ENCODE measurements at places on chromosomes 16 and 17. TPM values are rescaled to one million over a fixed set of nuclear protein-coding genes. Genes with fewer than 3 reads are reported as not detected.

DNA sequence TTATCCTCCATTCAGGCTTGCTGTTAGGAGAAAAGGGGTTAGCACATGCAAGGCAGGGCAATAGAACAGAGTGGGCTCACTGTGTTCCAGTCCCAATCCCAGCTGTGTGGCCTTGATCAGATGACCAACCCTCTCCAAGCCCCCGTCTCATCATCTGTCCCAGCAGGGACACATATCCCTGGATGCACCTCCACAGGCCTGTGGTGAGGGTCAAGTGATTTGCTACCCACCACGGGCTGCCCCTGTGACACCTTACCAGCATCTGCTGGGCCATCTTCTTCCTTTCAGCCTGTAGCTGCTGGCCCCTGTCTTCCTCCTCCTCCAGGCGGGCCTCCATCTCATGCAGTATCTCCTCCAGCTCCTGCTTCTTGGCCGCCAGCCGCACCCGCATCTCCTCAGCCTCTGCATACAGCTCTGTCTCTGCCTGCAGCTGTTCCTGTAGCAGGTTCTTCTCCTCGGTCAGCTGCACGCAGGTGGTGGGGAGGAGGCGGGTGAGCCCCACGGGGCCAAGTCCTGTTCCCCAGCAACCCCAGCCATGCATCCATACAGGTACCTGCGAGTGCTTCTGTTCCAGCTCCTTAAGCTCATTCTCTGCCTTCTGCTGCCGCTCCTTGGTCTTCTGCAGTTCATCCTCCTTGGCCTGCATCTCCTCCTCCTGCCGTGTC lies 91.3 kb downstream of the NDE1 start:
- DNase-seq: no peak
- H3K4me1 ChIP-seq: no peaks in the 10 kb centered on the region
- H3K27ac ChIP-seq: no peak overlapping the region
- H3K27me3 ChIP-seq: no peaks in the 10 kb centered on the region

- peak overlapping the region; percentile 73 for H3K27ac ChIP-seq
- peaks cover 69% of the 10 kb centered on the region for H3K4me1 ChIP-seq
- peaks cover 7% of the 10 kb centered on the region for H3K27me3 ChIP-seq
- H3K4me3 ChIP-seq: no peak overlapping the region
- no peaks in the 10 kb centered on the region for H3K36me3 ChIP-seq
These were observed 63.7 kb upstream of the MRTFB start for GRCh38 chr16:14007450-14007849.

GRCh38 chr17:64077379-64077778 lies 52.6 kb downstream of the ERN1 start:
- no peaks in the 10 kb centered on the region for H3K27me3 ChIP-seq
- no peak for DNase-seq
- peaks cover 25% of the 10 kb centered on the region for H3K36me3 ChIP-seq
- no peak overlapping the region for H3K27ac ChIP-seq

KRT17 gene
- total RNA-seq: 43.2 TPM

MPV17L gene
- 1.3 TPM for total RNA-seq

TP53TG3B gene
- not detected for total RNA-seq

Data from osteocyte (in vitro differentiated cells).